ENCODE measurements at places on chromosomes 2 and 18. TPM values are rescaled to one million over a fixed set of nuclear protein-coding genes. Genes with fewer than 3 reads are reported as not detected.

- no peak for DNase-seq
Measured at GRCh38 chr2:101026253-101026701, 24.2 kb downstream of the RPL31 start.

- DNase-seq, result peak; percentile 60
Measured at GRCh38 chr2:131673400-131674173, 145.9 kb downstream of the CCDC74A start.

- DNase-seq, result no peak
Measured at GRCh38 chr18:74149878-74150277, 1.6 kb downstream of the TIMM21 start.

DNA sequence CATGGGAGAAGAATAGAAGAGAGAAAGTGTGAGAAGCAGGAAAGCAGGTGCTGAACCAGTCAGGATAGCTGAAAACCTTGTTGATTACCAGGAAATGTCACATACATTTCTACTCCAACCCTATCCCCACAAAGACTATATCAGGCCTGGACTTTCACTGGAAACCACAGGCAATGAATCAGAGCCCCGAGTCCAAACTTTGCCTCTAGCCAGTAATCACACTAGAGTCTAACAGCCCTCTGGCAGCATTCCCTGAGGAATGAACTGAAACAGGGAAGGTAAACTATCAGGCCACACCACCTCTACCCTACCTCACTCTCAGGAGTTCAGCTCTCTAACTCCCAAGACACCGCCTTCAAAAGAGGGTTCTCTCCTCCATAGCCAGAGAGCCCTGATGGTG lies 18.7 kb upstream of the IHH start:
- peak; percentile 61 for DNase-seq

- no peak for DNase-seq
Measured at GRCh38 chr18:27483276-27483675, 298.2 kb upstream of the CHST9 start.

DNA sequence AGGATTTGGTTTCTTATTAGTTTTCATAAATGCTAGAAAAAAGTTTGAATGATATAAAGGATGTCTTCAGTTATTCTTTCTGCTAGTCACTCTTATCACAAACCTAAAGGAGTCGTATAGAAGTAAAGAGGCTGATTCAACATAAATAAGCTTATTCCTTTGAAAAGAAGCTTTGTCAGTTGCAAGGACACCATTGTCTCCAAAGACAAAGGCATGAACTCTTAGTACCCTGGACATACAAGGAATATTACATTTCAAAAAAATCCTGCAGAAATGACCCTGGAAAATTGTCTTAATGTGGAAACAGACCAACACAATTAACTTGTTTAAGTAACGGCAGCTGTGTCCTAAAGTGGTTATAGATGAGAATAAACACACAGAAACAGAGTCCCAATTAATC lies 528.0 kb downstream of the CPS1 start:
- DNase-seq, result no peak

GRCh38 chr18:73164430-73164829 lies 296.6 kb upstream of the NETO1 start:
- DNase-seq, result no peak

The COLEC11 gene
- total RNA-seq, result not detected

The UBR3 gene
- total RNA-seq, result 34.0 TPM

The C2orf80 gene
- total RNA-seq, result not detected

The ANKRD29 gene
- 12.6 TPM for total RNA-seq

The FAM124B gene
- total RNA-seq, result not detected
